ENCODE measurements at places on chromosomes 7 and 10.

DNA sequence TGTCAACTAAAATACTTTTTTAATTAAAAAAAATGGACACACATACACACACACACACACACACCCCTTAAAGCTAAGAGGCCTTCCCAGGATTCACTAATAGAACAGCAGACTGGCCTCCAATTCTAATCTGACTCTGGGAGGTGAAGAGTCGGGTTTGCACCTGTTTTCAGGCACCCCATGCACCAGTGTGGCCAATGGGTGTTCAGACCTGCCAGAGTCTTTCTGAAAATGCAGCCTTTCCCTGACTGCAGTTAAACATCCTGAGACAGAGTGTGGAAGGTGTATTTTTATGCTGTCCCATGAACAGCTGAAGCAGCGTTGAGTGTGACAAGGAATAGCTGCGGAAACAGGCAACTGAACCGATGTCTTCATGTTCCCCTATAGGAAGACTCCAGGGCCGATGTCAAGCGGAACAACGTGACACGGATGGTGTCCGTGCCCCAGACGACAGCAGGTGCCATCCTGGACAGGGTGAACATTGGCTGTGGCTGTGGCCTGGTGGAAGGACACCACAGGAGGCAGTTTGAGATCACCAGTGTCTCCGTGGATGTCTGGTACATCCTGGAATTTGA lies 74.6 kb upstream of the LYZL2 start:
- DNase-seq = no peak

- no peak for DNase-seq
Measured at GRCh38 chr10:99389729-99390480, 40.5 kb downstream of the GOT1 start.

GRCh38 chr10:85741626-85742300 lies 624.8 kb downstream of the GRID1 start:
- DNase-seq = no peak

GRCh38 chr7:47559306-47560220 lies 22.3 kb downstream of the TNS3 start:
- DNase-seq = no peak

- peak; percentile 78 for DNase-seq
Measured at GRCh38 chr10:44309939-44310761, 74.7 kb downstream of the CXCL12 start.

- no peak for DNase-seq
Measured at GRCh38 chr10:81101062-81101461, 563.4 kb downstream of the SH2D4B start.

DNA sequence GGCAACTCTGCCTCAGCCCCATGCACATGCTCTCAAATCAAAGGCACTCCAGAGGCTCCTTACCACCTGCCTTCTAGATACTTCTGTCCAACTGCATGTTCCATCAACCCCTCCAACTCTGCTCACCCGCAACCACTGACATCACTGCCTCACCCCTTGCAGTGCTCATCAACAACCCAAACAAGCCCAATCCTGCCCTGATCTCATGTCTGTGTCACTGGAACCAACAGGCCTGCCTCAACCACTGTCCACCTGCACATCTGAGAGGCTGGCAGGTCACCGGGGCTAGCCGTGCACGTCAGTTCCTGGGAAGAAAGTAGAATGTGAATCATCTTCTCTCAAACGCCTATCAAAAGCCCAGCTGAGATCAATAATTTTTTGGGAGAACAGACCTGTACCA lies 33.3 kb downstream of the CTBP2 start:
- DNase-seq = no peak

Measured in vagina (tissue), 2 donors.